ENCODE measurements at places on chromosomes 4 and X.

DNA sequence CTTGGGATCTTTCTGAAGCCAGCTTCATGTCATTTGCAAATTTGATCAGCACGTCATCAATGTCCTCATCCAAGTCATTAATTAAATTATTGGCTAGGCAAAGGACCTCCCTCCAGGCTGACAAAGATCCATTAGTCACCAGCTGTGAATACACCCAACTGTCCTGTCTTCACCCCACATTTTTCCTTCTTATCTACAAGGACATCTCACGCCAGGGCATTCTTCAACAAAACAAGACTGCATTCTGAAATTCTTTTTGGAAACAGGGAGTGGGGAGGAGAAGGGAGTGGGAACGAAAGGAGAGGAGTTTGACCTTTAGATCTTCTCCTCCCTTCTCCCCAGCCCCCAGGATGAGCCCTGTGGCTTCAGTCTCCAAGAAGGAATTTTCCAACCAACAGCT is 32.7 kb downstream of the NLGN3 start:
- no peak for DNase-seq

DNA sequence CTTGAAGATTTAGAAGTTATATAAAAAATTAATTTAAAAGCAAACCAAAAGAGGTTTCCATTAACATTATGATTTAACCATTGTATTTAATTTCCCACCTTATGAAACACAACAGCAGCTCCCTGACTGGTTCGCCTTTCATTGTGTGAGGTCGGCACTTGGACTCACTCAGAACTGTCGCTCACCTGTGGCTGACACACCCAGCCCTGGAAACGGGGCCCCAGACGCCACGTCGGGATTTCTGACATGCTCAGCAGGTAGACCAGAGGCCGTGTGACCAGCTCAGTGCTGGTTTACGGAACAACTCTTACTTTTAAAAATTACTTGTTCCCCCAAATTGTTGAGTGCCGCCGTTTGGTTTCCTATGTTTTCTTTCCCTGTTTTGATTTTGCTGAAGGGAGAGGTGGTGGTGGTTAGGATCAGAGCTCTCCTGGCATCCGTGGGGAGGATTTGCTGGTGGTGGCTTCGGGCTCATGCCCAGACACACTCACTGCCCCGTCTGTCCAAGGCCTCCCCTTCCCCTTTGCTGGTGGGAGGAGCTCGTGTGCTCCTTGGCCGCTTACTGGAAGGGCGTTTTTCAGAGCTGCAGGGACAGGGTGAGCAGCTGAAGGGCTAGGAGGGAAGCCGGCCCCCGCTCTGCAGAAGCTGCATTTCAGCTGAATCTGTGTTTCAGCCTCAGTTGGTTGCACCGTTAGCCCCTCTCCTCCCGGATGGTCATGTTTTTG is 59.2 kb downstream of the CPLX1 start:
- DNase-seq = no peak

GRCh38 chrX:105752338-105752956 is 69.9 kb upstream of the NRK start:
- DNase-seq = no peak

- no peak for DNase-seq
Observed at GRCh38 chr4:168279556-168279955, 39.0 kb downstream of the DDX60 start.

DNA sequence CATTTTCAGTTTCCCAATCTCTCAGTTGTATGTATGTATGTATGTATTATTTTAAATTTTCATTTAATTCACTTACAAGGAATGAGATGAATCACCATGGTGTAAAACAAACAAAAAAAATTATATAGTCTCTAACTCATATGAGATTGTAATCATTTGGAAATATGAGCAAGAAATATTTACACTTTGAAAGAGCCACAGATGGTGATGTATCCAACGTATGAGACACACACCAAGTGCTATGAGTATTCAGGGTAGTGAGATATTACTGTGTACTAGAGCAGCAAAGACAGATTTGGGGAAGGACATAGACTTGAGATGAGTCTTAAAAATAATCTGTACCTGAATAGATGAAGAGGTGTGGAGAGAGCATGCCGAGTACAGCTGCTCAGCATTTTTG is 1154.4 kb downstream of the RAPGEF2 start:
- no peak for DNase-seq

- no peak for DNase-seq
Observed at GRCh38 chr4:165505958-165506837, 127.4 kb downstream of the CPE start.
